DMS153 (cell line): ENCODE measurements at places on chromosomes 12 and 14.

DNA sequence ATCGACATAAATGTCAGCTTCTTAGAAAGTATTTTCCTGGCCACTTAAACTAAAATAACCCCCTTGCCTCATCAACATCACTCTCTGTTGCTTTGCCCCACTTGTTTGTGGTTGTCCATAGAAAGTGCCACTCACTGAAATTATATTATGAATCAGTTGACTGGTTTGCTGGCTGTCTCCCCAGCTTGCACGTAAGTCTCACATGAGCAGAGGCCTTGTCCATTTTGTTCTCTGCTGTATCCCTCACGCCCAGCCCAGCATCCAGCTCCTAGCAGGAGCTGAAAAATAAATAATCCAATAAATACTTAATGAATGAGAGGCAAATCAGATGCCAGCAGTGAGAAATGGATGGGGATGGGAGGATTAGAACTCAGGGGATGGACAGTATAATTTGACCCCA lies 159.3 kb downstream of the KSR2 start:
- no peak for DNase-seq

GRCh38 chr12:108151533-108152169 lies 22.6 kb downstream of the WSCD2 start:
- DNase-seq, result no peak

DNA sequence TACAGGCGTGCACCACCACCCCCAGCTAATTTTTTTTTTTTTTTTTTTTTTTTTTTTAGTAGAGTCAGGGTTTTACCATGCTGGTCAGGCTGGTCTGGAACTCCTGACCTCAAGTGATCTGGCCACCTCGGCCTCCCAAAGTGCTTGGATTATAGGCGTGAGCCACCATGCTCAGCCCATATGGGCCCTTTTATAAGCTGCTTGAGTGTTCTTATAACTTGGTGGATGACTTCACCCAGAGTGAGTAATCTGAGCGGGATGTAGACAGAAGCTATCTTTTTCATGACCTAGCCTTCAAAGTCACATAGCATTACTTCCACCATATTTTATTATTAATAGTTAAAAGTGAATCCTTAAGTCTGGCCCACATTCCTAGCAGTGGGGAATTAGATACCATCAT lies 16.4 kb downstream of the BBOF1 start:
- no peak for DNase-seq

- no peak for DNase-seq
Observed at GRCh38 chr14:64217834-64218233, 76.3 kb downstream of the ESR2 start.
